ENCODE measurements at places on chromosomes 11 and 22.
A peak's percentile ranks its signal among the peaks of the same experiment; 100 is the strongest.

DNA sequence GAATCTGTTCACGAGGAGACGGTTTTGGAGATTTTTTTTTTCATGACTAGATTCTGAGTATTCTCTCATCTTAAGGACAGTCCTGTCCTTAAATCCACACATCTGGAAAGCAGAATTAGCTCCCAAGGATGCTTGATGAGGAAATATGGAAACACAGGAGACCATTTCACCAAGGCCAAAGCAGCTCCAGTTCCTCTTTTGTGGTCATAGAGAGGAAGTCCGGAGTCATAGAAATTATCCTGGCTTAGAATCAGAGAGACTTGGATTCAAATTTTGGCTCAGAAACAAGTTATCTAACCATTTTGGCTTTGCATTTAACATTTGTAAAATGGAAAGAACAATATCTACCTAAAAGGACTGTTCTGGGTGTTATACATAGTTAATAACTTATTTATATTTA lies 7.3 kb upstream of the TEAD1 start:
- ATAC-seq, result no peak

- ATAC-seq, result no peak
These were observed at the start of gene SPTBN2 for GRCh38 chr11:66728693-66729385. Gene SPTBN2 (minus strand): TSS chr11:66729216. CDS start chr11:66721240, 7,976 bp downstream.

DNA sequence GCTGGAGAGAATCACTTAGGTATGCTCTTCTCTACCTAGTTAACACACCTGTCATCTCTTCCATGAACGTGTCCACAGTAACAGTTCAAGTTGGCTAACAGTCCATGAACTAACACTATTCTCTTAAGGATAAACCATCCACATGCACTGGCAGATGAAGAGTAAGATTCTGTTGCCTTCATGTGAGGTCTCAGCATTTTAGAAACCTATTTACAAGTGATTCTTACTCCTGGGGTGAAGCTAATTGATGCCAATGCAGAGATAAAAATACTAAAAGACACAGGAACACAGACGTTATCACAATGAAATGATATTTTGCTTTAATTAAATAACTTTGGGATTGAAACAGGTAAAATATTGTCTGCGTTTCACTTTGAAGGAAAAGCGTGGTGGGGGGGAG lies 1.3 kb downstream of the LRRC4C start:
- no peak for ATAC-seq

DNA sequence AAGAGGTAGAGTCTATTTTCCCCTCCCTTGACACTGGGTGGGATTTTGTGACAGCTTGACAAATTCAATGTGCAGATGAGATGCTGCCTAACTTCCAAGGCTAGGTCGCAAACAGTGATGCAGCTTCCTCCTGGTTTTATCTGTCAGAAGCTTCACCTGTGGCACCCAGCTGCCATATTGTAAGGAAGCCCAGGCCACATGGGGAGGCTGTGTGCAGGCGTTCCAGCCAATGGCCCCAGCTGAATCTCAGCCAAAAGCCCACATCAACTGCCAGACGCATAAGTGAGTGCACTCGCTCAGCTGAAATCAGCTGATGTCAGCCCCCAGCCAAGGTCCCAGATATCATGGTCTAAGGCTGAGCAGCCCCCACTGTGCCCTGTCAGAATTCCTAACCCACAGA lies 24.8 kb upstream of the LINC01488 start:
- no peak for ATAC-seq

- ATAC-seq, result no peak
These were observed 99.8 kb upstream of the TP53AIP1 start for GRCh38 chr11:129042503-129042902.

- ATAC-seq, result no peak
These were observed 25.4 kb downstream of the CPT1A start for GRCh38 chr11:68816251-68816776.

GRCh38 chr11:11253497-11253896 lies 99.6 kb downstream of the CSNK2A3 start:
- ATAC-seq, result no peak

DNA sequence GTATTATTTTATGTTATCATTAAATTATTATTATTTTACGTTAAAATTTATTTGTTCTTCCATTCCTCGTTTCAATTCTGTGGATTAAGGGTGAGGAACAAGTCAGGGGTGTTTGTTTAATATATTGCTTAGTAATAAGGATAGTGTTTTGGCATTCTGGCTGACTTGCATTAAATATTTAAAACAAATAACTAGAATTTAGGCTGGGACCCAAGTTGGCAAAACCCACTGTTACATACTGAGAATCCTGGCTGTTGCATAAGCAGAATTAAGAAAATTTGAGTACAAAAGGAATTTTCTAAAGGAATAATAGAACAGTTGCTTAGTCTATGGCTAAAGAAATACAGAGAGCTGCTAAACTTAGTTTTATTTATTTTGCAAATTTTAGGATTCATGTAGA lies 196.4 kb downstream of the GUCY1A2 start:
- ATAC-seq, result no peak

DNA sequence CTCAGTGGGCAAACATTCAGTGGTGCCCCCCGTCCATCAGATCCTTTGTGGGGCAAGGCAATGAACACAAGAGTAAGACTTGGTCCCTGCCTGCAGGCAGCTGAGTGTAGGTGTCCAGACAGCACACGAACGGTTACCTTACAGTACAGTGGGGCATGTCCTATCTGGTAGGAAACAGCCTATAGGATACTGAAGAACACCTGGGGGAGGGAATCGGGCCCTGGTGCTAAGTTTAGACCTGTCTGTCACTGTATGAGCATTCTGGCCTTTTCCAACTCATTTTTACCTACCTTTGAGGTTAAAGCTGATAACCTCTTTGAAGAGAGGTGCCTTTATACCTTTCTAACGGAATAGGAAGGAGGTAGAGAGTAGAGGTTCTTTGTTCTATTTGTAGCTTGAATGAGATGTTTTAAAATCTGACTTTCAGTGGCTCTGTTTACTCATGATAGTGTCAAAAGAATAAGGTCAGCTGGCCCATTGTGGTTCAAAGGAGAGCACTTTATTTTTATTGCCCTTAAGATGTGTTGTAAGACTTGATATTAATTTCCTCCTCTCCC lies 8.9 kb downstream of the ZNRF3 start:
- no peak for ATAC-seq

DNA sequence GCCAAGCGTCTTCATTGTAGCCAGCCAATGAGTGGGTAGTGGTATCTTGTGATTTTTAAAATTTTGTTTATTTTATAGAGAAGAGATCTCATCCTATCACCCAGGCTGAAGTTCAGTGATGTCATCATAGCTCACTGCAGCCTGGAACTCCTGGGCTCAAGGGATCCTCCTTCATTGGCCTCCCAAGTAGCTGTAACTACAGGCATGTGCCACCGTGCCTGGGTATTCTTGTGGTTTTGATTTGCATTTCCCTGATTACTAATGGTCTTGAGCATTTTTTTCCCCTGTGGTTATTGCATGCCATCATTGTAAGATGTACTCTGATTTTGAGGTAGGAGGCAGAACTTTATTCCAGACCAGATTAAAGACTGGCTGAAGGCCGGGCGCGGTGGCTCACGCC lies 2.4 kb upstream of the DENND6B start:
- ATAC-seq, result no peak

- ATAC-seq, result no peak
These were observed 172.3 kb downstream of the AASDHPPT start for GRCh38 chr11:106249617-106250239.

- ATAC-seq, result no peak
These were observed 52.4 kb upstream of the CLMP start for GRCh38 chr11:123247496-123247799.

- no peak for ATAC-seq
These were observed 197.3 kb upstream of the FOLH1 start for GRCh38 chr11:49405743-49406142.

DNA sequence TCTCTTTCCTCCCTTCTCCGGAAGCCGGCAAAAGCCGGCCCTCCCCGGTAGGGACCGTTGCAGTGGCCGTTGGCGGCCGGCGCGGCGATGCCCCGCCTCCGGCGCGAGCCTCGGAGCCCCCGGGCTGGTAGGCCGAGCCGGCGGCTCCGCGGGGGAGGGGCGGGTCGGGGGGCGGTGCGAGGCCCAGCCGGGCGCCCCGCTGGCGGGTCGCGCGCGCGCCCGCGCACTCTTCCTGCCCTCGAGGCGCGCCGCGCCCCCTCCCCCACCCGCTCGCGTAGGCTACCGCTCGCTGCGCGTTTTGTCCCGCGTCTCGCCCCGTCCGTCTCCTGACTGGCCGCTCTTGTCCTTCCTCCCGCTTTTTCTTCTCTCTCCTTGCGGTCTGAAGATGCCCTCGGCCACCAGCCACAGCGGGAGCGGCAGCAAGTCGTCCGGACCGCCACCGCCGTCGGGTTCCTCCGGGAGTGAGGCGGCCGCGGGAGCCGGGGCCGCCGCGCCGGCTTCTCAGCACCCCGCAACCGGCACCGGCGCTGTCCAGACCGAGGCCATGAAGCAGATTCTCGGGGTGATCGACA lies 591 bp downstream of the CAPRIN1 start:
- ATAC-seq, result peak; percentile 63

DNA sequence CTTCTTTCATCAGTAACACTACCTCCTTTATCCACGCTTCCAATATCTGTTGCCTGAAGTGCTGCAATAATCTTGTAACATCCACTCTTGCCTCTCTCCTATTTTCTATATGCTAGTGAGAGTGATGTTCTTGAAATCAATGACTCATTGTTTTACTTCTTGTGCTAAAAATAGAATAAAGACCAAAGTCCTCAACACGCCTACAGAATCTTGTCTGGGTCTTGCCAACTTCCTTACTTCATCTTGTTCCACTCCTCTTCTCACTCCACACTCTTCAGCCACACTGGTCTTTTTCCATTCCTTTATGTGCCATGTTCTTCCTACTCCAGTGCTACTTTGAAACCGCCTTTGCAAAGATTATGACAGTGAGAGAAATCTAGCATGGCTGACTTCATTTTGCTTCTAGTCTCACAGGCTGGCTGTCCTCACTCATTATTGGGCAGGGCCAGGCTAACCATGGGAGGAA lies 136.4 kb downstream of the CCDC81 start:
- ATAC-seq, result peak; percentile 49

DNA sequence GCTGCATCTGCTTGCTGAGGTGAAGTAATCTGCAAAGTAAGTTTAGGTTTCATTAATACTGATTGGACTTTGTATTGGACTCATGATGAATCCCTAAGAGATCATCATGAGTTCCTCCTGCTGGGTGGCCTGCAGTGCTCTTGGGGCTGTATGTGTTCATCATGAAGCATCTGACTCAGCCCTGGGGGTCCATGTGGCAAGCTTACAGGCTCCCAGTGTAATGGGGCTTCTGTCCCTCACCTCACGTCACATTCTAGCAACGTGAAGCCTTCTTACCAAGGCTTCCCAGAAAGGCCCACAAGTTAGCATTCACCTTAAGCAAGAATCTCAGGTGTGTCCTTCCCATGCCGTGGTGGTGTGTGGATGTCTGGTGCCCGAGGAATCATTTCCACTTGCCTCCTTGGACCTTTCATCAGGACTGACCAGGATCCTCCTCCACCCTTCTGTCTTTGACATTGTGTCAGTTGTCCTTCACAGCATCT lies 23.7 kb downstream of the CRKL start:
- ATAC-seq, result no peak

DNA sequence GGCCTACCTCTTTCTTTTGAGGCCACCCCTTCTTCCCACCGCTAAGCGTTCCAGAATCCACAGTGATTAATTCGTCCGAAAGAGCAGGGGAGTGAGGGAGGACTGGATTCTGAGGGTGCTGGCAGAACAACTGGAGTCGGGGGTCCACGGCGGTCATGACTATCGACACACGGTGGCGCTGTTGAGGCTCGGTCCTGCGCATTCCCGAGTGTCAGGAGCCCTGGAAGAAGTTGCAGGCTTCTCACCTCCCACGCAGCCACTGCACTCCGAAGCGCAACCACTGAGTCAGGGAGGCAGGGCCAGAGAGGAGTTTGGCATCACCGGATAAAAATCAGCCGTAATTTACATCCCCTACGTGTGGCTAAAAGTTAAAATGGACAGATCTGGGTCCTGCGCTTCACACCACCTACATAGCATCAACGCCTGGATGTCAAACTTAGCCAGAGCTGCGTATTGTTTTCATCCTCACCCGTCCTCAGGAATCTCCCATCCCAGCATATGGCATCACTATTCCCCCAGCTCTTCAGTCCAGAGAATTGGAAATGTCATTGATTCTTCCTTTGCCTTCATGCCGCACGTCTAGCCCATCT lies 10.7 kb upstream of the CTSF start:
- ATAC-seq, result peak; percentile 85

DNA sequence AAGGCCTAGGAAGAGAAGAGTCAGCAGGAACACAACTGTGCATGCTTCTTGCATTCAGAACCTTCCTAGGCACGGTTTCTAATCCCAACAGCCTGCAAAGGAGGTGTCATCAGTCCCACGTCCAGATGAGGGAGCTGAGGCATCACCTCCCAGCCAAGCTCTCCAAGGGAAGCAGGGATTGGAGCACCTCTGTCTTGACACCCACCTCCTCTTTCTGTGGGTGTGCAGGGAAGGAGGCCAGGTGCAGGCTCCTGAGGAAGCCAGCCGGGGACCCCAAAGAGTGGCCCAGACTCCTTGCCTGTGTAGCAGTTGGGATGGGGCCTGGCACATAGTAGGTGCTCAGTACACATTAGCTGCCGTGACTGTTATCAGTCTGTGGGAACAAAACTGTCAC lies 2.0 kb downstream of the PNPLA5 start:
- ATAC-seq, result no peak

GRCh38 chr11:45102810-45103621 lies 43.4 kb upstream of the PRDM11 start:
- ATAC-seq, result peak; percentile 99

All from activated CD4-positive, CD25-positive, alpha-beta regulatory T cell treated with anti-CD3 and anti-CD28 coated beads, Interleukin-2, amount 50 U/mL, for 24 hours (primary cell).